ENCODE measurements at places on chromosomes 5 and 9.

DNA sequence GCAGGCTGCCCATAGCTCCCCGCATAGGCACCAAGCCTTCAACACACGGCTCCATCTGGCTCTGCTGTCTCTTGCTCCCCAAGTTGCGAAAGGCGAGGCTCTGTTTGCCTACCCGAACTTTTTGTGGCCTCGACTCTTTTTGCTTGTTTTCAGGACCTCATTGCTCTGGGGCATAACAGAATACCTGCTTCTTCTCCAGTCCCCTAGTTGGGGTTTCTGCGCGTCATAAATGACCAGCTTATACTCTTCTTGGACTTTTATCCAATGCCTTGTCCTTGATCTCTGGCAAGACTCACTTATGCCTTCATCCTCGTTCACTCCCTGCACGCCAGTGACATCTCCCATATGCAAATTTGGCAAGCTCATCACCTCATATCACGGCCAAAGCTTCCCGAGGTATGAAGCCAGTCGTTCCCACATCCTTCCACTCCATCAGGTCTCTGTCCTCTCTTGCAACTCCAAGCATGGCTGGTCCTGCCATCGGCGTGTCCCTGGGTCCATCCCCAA, 238.8 kb upstream of the ADAMTS16 start:
- no peak for DNase-seq

DNA sequence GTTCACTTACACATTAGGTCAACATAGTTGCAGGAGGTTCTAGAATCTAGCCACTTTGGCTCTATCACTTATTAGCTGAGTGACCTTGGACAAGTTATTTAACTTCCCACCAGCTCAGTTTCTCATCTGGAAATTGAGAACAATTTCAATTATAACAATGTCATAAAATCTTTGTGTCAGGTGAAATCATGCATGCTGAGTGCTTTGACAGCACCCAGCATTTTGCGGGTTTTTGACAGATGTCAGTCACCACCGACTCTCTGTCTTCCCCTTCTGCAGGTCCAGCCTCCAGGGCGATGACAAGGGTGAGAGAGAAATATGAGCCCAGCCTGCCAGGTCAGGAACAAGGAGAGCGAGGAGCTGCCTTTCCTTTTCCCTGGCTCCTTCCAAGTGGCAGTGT, 107.1 kb upstream of the TAS2R1 start:
- DNase-seq: no peak

- DNase-seq: no peak
These were observed 546.3 kb downstream of the EBF1 start for GRCh38 chr5:158553195-158553961.

GRCh38 chr5:68176253-68176652, 39.3 kb upstream of the PIK3R1 start:
- DNase-seq: no peak

GRCh38 chr9:134099123-134099761, 31.4 kb upstream of the BRD3 start:
- peak; percentile 37 for DNase-seq

DNA sequence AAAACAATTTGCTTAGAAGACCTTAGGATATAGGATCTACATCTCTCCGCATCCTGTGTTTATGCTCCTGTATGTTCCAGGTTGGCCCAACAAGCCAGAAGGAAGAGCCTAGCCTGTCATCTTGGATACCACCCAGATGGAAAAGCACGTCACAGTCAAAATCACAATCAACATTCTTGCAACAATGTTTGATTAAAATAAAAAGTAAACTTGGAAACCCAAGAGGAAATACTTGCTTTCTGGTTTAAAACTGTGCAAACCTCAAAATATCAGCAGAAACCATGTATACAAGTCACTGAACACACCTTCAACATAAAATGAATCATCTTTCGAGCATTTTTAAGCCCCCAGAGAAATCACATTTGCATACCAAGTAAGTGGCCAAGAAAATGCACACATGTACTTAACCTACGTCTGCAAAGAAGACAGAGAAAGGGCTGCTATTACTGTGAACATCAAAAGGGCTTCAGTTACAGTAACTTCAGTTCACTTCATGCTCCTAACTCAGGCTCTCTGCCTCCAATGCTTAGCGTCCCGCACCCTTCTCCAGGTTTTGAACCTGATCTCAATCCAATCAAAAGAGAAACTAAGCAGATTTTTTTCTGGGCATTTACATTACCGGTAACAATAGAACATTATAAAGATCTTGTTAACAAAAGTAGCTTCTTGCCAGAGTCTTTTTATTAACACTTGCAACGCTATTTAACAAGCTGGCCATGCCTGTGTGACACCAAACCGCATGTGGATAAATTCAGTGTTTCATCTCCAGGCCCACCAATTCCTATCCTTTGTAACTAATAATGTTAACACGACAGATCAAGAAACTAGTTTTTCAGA, 1.3 kb downstream of the ENC1 start:
- no peak for DNase-seq

DNA sequence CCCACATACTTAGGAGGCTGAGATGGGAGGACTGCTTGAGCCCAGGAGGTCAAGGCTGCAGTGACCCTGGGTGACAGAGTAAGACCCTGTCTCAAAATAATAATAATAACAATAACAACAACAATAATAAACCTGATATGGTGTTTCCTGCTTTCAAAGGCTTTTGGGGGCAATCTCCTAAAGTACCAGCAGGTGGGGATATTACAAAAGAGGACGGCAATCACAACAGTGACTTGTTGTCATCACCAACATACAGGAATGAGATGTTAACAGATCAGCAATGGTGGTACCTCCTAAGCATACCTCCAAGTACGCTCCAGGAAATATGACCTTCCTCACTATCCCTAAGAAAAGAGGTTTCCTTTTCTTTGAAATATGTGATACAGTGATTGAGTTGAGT, 91.1 kb upstream of the RNF180 start:
- no peak for DNase-seq

GRCh38 chr5:103111468-103111867, 8.5 kb downstream of the GIN1 start:
- no peak for DNase-seq

GRCh38 chr9:117704024-117704575, at the start of gene TLR4:
Gene TLR4 (plus strand): TSS chr9:117704403. CDS start chr9:117704473, 70 bp downstream.
- no peak for DNase-seq

- DNase-seq: no peak
These were observed 743.4 kb upstream of the CTNND2 start for GRCh38 chr5:12647613-12648012.

DNA sequence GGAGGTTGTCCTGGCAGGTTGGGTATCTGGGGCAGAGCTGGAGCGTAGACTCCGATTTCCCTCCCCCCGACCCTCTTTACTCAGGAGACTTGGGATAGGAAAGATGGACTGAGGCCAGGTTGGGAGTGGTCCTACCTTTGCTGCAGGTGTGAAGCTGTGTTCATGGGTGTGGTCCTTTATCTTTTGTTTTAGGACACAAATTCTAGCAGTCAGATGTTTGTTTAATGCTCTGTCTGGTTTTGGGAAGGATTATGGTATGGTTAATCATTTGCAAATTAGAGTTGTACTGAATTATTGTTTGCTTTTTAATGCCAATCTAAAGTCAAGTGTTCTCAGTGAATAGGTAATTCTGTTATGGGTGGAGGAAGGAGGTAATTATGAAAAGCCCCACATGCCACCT, 14.1 kb upstream of the FAM120AOS start:
- no peak for DNase-seq

DNA sequence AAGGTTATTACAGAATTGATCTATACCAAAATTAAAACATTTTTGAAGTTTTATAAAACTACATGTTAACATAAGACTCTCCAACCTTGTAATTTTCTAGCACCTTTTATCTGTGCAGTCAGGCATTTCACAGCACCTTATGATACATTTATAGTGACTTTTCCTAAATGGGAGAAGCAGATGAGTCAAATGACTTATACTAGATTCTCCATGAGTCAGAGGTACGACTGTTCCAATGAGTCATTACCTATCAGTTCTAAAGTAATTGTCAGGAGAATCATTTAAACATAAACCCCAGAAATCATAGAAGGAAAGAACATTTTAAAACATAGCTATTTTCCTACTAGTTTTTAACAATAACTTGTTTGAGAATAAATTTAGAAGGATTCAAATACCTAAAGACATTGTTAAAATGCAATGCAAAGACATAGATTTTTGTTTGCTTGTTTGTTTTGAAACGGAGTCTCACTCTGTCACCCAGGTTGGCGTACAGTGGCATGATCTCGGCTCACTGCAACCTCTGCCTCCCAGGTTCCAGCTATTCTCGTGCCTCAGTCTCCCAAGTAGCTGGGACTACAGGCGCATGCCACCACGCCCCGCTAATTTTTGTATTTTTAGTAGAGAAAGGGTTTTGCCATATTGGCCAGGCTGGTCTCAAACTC, 34.7 kb upstream of the DMXL1 start:
- no peak for DNase-seq

DNA sequence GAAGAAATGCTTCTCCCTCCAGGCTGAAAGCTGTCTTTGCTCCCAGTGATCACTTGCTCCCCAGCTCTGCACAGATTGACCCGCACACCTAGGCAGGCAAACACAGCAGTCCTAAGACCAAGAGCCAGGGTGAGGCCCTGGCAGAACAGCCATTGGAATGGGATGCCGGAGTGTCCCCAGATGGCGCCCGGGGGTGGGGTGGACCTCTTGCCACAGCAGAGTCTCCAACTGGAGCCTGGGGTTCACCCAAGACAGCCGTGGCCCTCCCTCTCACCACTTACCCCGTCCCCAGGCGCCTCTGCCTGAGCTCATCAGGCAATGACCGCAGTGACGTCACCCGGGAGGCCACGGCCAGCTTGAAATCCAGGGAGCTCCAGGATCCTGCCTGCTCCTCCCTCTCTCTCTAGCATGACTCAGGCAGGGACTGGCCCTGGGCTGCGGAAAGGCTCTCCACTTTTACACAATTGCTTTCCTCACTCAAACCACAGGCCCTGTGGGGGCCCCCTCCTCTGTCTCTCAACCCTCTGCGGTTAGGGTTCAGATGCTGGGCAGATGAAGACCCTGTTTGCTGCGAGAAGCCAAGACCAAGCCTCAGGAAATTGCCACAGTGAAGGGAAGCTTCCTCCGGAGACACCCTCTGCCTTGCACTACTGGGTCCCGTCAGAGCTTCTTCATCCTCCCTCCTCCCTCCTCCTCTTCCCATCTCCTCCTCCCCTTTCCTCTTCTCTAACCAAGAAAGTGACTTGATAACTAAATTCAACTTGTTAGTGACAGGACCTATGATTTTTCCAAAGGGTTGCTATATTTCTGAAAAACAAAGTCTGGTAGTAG, 24.3 kb upstream of the PTGES start:
- peak; percentile 47 for DNase-seq

- no peak for DNase-seq
These were observed 18.3 kb downstream of the LIFR start for GRCh38 chr5:38538161-38538560.

GRCh38 chr5:21784487-21784886, 1068.7 kb downstream of the CDH12 start:
- no peak for DNase-seq

- DNase-seq: no peak
These were observed 6.2 kb downstream of the DMRT3 start for GRCh38 chr9:982394-983230.

GRCh38 chr9:109110329-109111021, 9.3 kb downstream of the TMEM245 start:
- DNase-seq: no peak

- DNase-seq: no peak
These were observed 145.0 kb upstream of the TNC start for GRCh38 chr9:115262952-115263351.

DNA sequence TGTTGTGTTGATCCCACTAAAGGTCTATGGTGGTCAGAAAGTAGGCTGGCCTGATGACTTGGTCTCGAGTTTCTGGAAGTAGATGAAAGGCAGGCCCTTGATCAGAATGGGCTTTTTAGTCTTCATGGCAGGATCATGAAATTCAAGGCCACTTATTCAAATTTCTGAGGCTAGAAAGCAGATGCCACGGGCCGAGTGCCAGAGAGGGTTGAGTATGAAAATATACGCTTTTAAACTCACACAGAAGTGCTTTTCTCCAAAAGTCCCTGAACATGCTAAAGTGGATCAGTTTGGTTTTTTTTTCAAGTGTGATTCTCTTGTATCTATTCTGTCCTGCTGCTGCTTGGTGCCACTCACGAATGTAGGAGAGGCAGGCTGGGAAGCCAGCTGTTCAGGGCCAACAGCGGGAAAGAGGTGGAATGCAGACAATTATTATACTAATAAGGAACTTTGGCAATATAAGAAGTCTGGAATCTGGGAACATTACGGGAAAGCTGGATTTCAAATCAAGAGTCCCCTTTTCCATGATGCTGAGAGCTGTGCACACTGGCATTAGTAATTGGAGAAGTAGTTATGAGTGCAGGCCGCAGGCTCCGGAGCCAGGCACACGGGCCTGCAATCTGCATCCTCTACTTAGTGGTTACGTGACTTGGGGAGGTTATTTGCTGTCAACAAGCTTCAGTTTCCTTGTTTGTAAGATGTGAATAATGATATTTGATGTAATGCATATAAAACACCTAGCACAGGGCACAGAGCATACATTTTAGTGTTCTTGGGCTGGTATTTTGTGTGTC, 95.8 kb downstream of the LMNB1 start:
- no peak for DNase-seq

DNA sequence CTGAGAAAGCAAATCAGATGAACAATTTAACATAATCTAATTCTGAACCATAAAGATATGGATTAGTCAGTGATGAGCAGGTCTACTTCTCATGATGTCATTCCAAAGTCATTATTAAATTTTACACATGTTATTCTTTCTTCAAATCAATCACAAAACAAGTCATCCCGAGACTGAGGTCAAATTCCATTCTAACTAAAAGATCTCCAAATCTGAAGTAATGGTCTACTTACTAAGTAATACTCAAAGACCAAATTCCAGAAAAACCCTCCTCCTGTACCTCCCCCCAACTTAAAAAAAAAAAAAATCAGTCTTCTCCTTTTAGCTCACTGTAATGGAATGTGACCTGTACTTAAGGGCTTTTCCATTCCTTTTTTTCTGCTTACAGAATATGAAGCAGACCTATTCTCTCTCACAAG, 4.7 kb downstream of the PFDN1 start:
- DNase-seq: no peak

GRCh38 chr5:143695244-143695864, 116.6 kb upstream of the HMHB1 start:
- DNase-seq: no peak

DNA sequence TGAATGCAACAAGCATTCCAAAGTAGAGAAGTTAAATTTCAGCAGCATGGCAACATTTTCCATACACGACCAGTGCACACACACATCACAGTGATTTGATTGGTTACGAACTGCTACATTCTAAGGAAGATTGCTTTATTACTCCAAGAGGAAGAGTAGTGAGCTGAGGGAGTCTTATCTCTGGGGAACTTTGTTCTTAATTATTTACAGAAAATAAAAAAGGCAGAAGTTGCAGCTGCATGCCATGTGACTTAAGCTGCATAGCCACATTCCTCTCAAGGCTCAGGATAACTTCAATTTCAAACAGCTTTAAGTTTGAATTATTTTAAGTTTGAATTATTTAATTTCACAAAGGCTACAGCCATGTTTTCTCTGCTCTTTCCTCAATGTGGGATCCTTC, 71.6 kb upstream of the HSPB3 start:
- no peak for DNase-seq

DNA sequence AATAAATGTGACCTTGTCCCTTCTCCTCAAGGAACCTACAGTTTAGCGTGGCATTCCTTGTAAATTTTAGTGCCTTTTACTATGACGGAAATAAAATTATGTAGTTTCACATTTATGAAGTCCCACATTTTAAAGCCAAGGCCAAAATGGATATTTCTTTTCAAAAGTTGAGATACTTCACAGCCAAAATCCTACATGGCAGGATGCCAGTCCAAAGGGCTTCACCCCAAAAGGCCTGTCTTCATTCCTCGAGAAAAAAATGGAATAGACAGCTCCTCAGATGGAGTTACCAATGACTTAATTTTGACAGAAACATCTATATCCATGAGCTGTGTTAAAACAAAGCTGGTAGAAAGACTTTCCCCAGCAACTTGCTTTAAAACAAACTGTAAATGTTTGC, 211.2 kb downstream of the GLIS3 start:
- no peak for DNase-seq
